NCI-H187 treated with DMSO at 0.1 percent for 48 hours (cell line): ENCODE measurements at places on chromosomes 5 and 9.

DNA sequence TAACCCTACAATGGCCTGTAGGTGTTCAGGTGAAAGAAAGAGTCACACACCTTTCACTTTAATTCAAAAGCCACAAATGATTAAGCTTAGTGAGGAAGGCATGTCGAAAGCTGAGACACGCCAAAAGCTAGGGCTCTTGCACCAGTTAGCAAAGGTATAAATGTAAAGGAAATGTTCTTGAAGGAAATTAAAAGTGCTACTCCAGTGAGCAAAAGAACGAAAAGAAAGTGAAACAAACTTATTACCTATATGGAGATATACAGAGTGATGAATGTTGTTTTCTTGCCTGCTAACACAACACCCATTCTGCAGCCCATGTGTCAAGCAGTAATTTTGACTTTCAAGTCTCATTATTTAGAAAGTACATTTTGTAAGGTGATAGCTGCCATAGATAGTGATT lies 254.2 kb upstream of the SLC24A2 start:
- DNase-seq: no peak

- no peak for DNase-seq
Measured at GRCh38 chr9:109118808-109119438, 824 bp downstream of the TMEM245 start.

DNA sequence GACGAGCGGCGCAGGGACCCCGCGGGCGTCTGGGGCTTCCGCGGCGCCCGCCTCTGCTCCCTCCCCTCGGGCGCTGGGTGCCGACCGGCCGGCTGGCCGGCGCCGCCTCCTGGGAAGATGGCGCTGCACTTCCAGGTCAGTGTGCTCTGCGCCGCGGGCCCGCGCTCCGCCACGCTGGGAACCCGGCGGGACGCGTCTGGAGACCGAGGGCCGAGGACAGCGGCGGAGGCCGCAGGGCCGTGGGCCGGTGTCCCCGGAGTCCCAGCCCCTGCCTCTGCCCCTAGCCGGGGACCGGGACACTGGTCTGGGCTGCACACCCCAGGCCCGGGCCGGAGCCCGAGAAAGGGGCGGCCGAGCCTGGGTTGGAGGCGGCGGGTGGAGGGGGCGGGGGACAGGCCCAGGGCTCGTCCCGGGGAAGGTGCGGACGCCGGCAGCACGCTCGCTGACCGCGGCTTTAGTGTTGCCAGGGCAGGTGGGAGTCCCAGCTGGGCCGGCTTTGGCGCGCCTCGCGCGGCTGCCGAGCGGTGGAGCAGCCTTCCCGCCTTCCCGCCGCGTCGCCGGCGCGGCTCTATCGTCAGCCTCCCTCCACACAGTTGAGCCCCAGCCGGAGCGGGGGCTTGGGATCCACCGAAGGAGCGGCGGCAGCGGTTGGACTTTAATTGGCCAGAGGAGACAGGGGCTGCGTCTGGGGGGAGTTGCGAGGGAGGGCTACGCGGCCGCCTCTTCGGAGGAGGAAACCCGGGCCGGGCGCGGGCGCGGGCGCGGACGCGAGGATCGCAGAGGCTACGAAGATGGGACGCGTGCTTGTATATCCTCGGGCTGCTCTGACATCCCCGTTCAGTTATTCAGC lies at the start of gene RANBP17:
RANBP17 (plus strand) TSS at position 102 of the 850 bp plus-strand sequence.
- DNase-seq: no peak

- no peak for DNase-seq
Measured at GRCh38 chr5:133298447-133298846, 246.6 kb downstream of the HSPA4 start.

DNA sequence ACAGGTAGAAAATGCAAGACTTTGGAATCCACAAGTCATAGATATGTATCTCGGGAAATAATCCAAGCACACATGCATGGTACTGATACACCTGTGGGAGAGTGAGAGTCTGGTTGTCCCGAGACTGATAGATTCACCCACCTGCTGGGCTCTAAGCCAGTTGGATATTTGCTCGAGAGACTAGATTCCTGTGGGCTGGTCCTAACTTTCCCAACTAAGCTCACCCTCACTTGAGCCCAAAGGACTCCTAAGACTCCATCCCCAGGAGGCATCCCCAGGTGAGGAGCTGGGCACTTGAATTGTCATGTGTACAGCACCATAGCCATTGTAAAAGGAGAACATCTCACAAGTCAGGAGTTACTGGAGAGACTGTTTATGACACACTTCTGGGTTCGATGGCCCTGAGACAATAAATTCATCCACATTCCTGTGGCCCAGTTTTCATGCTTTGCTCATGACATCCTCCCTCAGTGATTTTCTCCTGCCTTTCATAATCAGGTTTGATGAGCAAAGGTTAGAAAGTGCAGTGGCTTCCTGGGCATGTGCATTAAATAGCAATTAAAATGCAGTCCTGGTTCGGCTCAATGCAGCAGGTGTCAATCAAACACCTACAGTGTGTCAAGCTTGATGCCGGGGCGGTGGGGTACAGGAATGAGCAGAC lies 18.1 kb downstream of the SLC1A1 start:
- no peak for DNase-seq

GRCh38 chr5:159073026-159073425 lies 26.7 kb downstream of the EBF1 start:
- no peak for DNase-seq

GRCh38 chr9:107805201-107805600 lies 315.6 kb upstream of the KLF4 start:
- no peak for DNase-seq

- no peak for DNase-seq
Measured at GRCh38 chr9:133429641-133430161, 7.5 kb downstream of the ADAMTS13 start.

GRCh38 chr9:120645760-120646159 lies 65.8 kb upstream of the CDK5RAP2 start:
- DNase-seq: no peak

DNA sequence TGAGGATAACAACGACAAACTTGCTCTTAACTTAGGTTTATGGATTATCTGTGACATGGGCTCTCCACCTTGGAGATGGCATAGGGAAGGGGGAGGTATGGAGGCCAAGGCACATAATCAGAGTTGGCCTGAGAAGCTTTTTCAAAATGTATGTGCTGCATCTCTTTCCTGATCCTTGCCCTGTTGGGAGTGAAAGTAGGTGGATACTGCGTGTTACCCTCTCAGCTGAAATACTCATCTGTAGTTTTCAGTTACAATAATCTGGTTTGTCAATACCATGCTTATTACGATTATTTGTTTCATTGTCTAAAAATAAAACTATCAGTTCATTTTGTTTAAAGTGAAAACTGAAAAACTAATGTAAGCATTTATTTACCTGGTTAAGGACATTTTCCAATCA lies 86.7 kb downstream of the SLC44A1 start:
- no peak for DNase-seq
